Amniotic epithelial cell (primary cell): ENCODE measurements at places on chromosomes 3 and 15.

- DNase-seq: peak; percentile 92
Observed at GRCh38 chr3:69231929-69232440, 109.6 kb upstream of the LMOD3 start.

DNA sequence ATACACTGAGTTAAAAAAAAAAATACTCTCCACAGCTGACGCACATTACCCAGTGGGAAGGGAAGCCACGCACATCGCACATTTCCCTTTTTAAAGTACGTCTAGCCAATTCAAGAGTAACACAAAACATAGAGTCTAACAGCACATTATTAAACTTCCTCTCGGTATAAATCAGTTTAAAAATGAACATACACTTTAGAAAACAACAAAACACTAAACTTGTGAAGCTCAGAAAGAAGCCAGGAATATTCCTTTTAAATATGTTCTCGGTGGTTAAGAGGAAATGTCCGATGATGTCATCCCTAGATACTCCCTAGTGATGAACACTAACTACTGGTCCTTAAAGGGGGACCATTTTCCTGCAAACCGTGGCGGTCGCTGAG is 721 bp downstream of the MYEF2 start:
- peak; percentile 59 for DNase-seq

DNA sequence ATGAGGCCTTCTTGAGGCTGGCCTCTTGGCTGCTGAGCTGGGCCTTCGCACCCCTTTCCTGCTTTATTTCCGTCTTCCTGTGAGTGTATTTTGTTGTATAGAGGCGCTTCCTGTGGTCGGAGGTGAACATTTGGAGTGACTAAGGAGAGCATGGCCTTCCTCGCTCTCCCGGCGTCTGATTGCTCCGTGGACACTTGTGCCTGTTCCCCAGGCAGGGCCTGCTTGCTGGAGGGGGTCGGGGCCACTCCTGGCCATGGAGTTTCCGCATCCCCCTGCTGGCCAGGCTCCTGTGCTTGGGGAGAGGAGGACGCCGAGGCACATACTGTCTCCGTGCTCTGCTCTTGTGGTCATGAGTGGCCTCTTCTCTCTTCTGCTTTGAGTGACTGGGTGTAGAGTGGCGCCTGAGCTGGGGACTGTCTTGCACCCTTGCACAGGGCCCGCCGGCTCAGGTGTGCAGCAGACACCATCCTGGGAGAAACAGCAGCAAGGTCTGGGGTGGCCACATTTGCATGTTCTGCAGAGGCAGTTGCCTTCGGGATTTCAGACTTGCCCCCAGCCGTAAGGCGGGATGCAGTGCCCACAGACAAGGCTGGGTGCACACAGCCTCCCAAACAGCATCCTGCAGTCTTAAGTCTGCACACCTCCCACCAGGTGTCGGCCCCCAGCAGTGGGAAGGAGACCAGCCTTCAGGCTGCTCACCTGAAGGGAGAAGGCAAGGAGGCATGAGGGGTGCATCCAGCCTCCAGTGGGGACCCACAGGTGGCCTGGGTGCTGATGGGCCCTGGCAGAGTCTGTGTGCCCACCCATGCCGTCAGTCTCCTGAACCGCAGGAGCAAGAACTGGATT is 16.4 kb downstream of the KLF13 start:
- DNase-seq: no peak

DNA sequence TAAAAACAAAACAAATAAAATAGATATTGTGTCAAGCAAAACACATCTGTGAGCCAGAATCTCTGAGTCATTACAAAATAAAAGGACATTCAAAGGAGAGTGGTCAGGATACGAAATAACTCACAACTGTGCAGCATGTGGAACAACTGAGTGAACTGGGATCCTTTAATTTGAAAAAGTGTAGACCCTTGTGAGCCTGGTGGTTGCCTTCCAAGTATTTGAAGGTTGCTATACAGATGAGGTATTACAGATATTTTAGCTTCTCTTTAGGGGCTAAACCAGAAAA is 26.7 kb downstream of the KCNMB2 start:
- no peak for DNase-seq

- DNase-seq: no peak
Observed at GRCh38 chr3:122255757-122256439, 69.2 kb upstream of the CSTA start.

- DNase-seq: peak; percentile 27
Observed at GRCh38 chr15:64622410-64623260, 152.8 kb downstream of the RBPMS2 start.

GRCh38 chr3:53616321-53616720 is 121.9 kb downstream of the CACNA1D start:
- no peak for DNase-seq

DNA sequence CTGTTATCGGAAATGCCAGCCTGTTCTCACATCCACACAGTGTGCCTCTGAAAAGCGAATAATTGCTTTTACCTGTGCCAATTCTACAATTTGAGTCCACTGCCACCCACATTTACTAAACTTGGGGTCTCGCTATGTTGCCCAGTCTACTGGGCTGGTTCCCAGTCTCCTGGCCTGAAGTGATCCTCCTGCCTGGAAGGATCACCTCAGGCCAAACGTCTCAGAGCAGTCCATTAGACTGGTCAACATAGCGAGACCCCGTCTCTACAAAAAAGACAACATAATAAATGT is 827 bp upstream of the INO80 start:
- DNase-seq: no peak

- no peak for DNase-seq
Observed at GRCh38 chr15:63180746-63181145, 8.7 kb upstream of the RAB8B start.

DNA sequence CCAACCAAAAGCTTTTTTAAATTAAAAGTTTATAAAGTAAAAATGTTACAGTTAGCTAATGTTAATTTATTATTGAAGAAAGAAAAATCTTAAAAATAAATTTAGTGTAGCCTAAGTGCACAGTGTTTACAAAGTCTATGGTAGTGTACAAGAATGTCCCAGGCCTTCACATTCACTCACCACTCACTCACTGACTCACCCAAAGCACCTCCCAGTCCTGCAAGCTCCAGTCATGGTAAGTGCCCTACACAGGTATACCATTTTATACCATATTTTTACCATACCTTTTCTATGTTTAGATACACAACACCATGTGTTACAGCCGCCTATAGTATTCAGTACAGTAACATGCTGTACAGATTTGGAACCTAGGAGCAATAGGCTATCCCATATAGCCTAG is 29.1 kb downstream of the SSR3 start:
- DNase-seq: peak; percentile 47

- peak; percentile 91 for DNase-seq
Observed at GRCh38 chr3:154967090-154967489, 113.0 kb upstream of the MME start.

DNA sequence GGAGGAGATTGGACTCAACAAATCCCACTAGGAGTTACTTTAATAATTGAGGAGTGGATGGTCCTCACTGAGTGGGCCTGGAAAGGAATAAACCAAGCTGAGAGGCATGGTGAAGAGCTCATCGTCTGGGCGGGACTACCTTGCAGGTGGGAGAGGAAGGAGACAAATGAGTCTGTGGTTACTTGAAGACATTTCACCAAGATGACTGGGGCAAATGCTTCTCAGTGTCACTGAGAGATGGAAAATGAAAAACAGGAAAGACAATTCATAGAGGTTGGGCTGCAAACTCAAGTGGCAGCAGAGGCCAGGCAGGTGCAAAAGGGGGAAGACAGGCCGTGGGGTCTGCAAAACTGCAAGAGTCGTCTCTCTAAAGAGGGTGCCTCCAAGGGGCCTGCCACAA is 1.5 kb upstream of the ARHGAP31 start:
- no peak for DNase-seq

- DNase-seq: no peak
Observed at GRCh38 chr3:134802428-134803050, 7.5 kb downstream of the EPHB1 start.

DNA sequence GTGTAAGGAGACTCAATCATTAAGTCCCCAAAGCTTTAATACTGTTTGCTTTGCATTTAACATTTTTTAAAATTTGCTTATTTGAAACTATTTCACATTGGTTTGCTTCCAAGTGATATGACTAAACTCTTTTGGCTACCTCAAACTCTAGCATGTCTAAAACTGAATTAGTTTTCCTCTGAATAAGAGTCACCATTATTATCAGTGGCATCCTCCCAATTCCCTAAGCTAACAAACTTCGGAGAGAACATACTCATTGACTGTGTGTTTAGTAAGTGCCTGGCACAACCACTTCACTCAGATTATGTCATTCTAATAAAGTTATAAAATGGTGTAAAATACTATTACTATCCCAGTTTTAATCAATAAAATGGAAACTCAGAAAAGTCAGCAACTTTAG is 21.9 kb downstream of the ATOSA start:
- DNase-seq: peak; percentile 69

DNA sequence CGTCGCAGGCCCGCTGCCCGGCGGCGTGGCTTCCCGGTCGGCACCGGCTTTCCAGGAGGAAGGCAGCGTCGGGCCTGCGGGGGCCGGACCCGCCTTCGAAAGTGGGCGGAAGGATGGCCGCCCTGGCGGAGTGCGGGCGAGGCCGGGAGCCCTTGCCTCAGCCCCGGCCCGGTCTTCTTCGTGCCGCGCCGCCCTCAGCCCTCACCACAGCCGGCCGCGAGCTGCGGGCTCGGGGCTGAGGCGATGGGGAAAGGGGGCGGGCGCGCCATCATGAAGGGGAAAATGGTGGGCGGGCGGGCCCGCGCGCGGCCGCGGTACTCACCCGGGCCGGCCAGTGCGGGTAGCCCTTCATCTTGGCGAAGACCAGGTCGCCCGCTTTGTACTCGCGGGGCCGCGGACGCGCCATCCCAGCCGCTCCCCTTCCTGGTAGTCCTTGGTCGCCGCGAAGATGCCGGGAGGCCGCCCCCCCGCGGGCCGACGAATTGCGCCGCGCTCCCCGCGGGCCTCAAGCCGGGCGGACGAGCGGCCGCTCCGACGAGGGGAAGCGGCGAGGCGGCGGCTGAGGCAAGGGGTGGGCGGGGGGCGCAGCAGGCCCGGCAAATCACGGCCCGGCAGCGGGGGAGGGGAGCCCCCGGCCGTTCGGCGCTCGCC is 489 bp downstream of the HDGFL3 start:
- DNase-seq: peak; percentile 18

DNA sequence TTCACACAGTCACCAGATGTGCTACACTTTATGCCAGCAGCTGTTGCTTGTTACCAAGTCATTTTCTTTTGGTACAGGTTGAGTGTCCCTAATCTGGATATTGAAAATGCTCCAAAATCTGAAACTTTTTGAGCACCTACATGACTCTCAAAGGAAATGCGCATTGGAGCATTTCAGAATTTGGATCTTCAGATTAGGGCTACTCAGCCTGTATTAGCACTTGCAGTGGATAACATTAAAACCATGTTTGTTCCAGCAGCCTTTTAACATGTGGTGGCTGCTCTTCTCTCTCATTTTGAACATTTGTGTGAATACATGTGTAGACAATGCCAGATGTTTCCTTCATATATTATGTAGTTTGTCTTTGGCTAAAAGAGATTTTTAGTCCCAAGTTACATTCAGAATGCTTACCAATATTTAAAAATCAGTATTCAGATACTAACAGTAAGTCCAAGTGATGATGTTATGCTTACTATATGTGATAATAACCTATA is 230.9 kb upstream of the UBE2E1 start:
- no peak for DNase-seq
